ENCODE measurements at places on chromosomes 6 and 20. TPM values are rescaled to one million over a fixed set of nuclear protein-coding genes. Genes with fewer than 3 reads are reported as not detected.

- DNase-seq, result peak; percentile 96
- H3K4me1 ChIP-seq, result peaks cover 4% of the 10 kb centered on the region
- no peaks in the 10 kb centered on the region for H3K27me3 ChIP-seq
- H3K4me3 ChIP-seq, result no peak overlapping the region
- peak overlapping the region; percentile 59 for H3K27ac ChIP-seq
These were observed 182.5 kb downstream of the MAFB start for GRCh38 chr20:40506537-40506939.

MYCT1 gene
- 12.5 TPM for total RNA-seq

TMC2 gene
- total RNA-seq, result 0.15 TPM

DNA sequence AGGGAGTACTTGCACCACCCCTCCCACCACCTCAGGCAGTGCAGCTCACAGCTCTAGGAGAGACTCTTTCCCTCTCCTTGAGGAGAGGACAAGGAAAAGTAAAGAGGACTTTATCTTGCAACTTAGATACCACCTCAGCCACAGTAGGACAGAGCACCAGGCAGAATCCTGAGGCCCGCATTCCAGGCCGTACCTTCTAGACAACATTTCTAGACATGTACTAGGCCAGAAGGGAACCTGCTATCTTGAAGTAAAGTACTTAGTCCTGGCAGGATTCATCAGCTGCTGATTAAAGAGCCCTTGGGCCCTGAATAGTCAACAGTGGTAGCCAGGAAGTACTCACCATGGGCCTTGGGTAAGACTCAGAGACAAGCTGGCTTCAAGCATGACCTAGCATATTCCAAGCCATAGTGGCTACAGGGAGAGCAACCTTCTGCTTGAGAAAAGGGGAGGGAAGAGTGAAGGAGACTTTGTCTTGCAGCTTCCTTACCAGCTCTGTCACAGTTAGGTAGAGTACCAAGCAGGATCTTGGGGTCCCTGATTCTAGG lies 384.4 kb upstream of the RNF217 start:
- H3K4me3 ChIP-seq, result no peak overlapping the region
- H3K27me3 ChIP-seq, result no peaks in the 10 kb centered on the region
- no peak overlapping the region for H3K27ac ChIP-seq
- no peaks in the 10 kb centered on the region for H3K36me3 ChIP-seq

DNA sequence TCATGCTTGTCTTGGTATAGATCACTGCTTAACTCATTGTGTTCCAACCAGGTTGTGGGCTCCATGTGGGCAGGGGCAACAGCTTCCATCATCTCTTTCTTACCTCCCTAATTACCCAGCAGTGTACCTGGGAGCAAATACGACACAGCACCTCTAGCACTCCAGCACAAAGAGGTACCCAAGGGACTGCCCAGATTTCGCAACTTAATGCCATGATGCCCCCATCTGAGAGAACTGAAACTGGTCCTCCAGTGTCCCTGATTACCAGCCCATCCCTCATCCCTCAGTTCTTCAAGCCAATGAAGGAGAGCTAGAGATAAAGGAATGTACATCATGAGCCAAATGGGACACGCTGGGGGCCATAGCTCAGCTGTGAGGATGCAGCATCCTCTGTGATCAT lies 41.9 kb upstream of the MDGA1 start:
- no peak for DNase-seq
- no peak overlapping the region for H3K4me3 ChIP-seq
- no peak overlapping the region for H3K27ac ChIP-seq
- H3K4me1 ChIP-seq, result no peaks in the 10 kb centered on the region
- H3K36me3 ChIP-seq, result no peaks in the 10 kb centered on the region

GRCh38 chr6:36029464-36029863 lies 1.9 kb downstream of the MAPK14 start:
- H3K4me3 ChIP-seq, result peak overlapping the region; percentile 99
- H3K36me3 ChIP-seq, result no peaks in the 10 kb centered on the region
- H3K27ac ChIP-seq, result peak overlapping the region; percentile 83
- no peak for DNase-seq

DNA sequence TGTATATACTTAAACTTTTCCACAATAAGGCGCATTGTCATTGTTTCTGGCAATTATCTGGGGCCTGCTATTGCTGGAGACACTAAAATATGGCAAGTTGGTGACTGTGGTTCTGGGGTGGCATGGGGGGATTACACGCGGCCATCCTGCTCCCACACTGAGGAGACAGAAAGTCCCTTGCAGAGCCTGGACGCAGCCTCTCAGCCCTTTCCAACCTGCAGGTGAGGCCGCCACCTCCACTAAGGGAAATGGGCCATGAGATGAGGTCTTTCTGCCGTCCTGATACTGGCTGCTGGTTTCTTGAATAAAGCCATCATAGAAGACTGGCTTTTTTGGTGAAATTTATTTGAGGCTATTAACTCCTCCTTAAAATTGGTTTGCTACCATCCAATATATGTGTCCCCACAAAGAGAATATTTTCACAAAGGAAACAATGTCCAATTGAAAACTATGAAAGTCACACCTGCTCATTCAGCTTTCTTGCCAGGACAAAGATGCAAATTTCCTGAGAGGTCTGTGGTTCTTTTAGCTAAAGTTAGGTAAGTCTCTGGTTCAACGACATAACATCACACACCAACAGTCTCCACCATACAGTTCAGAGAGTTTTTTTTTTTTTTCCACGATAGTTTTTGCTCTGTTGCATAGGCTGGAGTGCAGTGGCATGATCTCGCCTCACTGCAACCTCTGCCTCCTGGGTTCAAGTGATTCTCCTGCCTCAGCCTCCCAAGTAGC lies 13.0 kb downstream of the TXNDC5 start:
- no peak overlapping the region for H3K27ac ChIP-seq
- no peak for DNase-seq
- H3K36me3 ChIP-seq, result peaks cover 4% of the 10 kb centered on the region
- no peaks in the 10 kb centered on the region for H3K4me1 ChIP-seq
- H3K27me3 ChIP-seq, result no peaks in the 10 kb centered on the region

DNA sequence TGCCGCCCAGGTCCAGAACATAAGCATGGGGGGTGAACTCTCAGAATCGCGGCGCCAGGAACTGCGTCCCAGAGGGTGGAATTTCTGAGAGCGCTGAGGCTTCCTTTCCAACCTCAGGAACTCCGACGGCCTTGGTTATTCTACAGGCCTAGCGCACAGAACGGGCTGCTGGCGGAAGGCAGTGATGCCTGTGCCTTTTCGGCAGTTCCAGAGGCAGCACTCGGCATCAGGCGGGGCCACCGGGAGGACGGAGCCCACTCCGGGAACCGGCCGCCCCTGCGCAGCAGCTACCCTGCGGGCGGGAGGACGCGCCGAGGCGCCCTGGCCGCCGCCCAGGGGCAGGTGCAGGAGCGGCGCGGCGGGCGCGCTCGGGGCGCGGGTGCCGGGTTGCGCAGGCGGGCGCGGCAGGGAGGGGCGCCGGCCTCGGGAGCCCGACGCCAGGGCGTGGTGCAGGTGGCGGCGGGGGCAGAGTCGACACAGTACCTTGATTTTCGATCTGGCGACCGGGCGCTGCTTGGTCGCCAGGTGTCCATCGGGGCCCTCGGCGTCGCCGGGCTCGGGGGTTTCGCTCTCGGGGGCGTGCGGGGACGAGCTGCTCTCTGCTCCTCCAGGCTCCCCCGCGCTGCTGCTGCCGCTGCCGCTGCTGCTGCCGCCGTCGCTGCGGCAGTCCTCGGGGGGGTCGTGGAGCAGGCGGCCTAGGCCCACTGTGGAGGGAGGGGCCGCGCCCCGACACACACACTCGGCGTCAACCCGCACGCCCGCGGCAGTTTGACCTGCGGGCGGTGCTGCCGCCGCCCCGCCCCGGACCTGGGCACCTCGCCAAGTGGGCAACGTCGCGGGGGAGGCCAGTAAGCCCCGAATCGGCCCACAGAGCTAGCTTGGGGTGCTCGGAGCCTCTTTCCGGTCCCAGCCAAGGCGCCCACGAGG lies 1.3 kb downstream of the OVOL2 start:
- H3K36me3 ChIP-seq, result no peaks in the 10 kb centered on the region
- DNase-seq, result no peak
- peak overlapping the region; percentile 81 for H3K27ac ChIP-seq
- peak overlapping the region; percentile 82 for H3K4me3 ChIP-seq
